AG08395 (cell line): ENCODE measurements at places on chromosomes 16 and 17.
A peak's percentile ranks its signal among the peaks of the same experiment; 100 is the strongest.

GRCh38 chr17:55770196-55770870, 19.5 kb downstream of the PCTP start:
- DNase-seq: peak; percentile 77

- DNase-seq: peak; percentile 88
Observed at GRCh38 chr17:48505788-48506187, 25.0 kb downstream of the HOXB1 start.

DNA sequence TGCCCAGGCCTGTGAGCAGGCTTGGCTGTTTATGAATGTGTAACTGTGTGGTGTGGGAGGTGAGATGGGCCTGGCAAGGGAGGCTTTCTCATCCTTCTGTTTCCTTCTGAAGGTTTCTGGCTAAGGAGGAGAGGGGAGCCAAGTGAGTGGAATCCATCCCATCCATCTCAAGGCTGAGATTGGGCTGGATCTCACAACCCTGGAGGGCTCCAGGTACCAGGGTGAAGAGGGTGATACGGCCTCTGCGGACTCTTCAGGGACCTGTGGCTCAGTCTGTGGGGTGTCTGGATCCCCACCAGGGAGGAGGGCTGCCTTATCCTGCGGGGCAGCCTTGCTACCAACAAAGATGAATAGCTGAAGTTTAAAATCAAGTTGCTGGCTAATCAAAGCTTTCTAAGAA, 7.0 kb downstream of the ZNF629 start:
- no peak for DNase-seq

GRCh38 chr16:22322021-22322471, 24.8 kb downstream of the POLR3E start:
- no peak for DNase-seq
